ENCODE measurements at places on chromosomes 11 and 22. TPM values are rescaled to one million over a fixed set of nuclear protein-coding genes. Genes with fewer than 3 reads are reported as not detected.

DNA sequence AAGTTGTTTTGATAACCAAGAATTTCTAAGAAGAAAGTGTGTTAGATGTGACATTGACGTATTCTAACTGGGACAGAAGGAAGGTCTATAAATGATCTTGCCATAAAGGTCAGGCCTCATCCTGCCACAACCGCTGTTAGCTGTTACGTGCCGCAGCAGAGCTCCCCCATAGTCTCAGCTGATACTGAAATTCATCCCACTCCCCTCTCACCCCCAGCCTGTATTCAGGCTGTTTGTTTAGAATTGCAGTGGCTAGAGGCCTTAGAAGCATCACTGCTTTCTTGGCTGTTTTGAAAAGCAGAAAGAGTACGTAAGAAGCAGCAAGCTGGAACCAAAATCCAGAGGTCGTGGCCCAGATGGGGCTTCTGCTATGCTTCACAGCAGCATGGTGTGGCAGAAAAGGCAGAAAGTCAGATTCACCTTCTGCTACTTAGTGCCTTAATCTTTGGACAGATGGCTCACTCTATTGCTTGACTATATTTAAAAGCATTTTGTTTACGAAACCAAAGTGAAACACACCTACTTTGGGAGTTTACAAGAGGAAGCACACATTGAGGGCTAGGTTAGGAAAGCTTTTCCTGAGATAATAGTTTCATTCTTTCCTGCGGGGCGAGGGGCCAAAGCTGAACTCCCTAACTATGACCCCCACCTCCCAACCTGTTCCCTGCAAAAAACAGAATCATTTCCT lies 950 bp upstream of the LAYN start:
- DNase-seq = no peak

DNA sequence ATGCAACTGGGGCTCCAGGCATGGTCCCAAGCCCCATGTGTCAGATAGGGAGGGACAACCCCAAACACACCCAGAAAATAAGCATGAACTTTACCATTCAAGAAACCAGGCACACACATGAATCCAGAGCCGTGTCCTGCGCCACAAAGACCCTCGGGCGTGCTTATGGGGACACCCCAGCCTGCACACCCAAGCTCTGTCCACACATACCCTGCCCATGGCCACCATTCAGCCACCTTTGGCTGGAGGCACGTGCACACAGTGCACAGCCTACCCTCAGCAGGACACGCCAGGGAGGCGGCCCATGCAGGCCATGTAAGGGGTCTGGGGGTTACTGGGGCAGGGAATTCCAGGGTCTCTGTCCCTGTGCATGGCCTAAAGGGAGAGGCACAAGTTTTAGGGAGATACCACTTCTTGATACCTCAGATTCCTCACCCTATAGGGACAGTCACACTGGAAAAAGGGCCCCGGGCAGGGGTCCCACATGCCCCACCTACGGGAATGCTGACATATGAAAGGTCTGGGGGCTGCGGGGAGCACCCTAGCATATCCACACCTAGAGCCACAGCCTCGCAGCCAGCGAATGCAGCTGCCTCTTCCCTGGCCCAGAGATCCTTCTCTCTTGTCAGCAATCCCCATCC lies 20.6 kb downstream of the PACSIN2 start:
- no peak for DNase-seq

DNA sequence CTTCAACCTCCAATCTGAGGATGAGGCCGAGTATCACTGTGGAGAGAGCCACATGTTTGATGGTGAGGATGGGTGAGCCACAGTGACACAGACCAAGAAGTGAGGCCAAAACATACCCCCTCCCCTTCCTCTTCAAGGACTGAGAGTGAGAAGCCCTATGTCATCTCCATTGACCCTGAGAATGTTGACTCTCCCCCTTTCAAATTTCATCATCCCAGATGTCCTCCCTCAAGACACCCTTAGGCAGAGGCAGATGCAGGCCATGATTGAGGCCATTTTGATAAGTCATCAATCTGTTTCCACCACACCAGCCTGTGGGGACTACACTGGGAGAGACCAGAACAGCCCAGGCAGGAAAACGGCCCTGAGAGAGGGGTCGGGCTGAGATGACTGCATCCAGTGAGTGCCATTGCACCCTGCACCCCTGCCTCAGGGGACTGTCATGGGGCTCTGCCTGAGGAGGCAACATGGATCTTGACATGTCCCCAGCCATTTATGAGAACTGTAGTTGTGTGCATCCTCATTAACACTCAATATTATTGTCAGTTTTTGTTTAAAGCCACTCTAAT lies 84.2 kb upstream of the IGLL5 start:
- no peak for DNase-seq

DNA sequence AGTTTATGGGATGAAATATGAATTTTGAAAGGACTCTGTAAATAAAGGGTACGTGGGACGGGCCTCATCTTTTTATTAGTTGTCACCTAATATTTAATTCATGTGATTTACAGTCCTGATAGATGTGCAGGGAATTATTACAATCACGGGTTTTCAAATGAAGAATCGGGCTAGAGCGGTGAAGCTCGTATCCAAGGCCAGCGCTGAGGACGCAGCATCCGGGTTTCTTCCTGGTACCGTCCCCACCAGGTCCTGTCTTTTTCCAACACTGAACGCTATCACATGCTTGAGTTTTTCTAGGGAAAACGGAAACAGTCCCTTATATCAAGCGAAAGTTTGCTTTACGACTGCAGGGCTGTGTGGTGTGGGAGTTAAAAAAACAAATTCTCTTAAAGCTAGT lies 787 bp downstream of the SMDT1 start:
- no peak for DNase-seq

DNA sequence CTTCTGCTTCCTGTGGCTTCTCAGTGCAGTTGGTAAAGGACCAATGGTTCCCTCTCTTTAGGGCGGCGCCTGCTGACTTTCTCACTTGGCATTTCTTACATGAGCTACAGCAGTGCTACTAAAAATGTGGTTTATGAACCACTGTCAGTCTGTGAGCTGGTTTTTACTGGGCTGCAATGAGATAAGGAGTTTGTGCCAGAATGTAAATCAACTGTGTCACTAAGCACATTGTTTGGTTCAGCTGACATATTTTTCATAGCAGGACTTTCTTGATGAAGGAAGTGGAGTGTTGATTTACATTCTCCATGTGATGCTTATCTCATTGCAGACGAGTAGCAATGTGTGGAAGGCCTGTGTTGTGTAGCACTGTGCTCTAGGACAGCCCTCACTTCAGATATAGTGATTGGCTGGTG lies 463.3 kb downstream of the SOX6 start:
- DNase-seq = no peak

- no peak for DNase-seq
Measured at GRCh38 chr22:36117053-36117554, 43.5 kb downstream of the APOL3 start.

DNA sequence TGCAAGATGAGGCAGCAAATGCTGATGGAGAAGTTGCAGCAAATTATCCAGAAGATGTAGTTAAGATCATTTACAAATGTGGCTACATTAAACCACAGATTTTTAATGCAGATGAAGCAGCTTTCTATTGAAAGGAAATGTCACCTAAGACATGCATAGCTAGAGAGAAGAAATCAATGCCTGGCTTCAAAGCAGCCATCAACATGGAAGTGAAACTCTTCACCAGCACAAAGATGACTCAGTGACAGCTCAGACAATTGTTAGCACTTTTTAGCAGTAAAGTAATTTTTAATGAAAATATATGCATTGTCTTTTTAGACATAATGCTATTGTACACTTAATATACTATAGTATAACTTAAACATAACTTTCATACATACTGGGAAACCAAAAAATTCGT lies 71.4 kb downstream of the FANCF start:
- no peak for DNase-seq

APOL1 gene
- total RNA-seq = 10.7 TPM

DNA sequence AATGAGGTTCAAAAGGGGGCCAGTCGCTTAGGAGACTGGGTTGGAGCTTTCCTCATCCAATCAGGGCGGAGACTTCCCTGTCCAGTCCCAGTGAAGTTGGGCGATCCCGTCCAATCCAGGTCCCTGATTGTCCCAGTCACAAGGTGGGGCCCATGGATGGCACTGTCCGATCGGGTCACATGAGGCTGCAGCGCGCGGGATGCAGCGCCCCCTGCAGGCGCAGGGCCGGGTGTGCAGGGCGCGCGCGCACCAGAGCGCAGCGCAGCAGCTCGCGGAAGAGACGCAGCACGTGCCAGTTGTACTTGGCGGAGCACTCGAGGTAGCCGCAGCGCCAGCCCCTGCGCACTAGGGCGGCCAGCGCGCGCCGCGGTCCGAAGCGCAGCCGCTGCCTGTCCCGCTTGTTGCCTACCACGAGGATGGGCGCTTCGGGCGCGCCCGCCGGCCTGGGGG lies 2.3 kb downstream of the RASL10A start:
- DNase-seq = no peak

GRCh38 chr11:128172046-128172878 lies 415.1 kb downstream of the ETS1 start:
- DNase-seq = peak; percentile 65

- DNase-seq = no peak
Measured at GRCh38 chr22:40363059-40363458, 7.3 kb upstream of the SGSM3 start.

- DNase-seq = peak; percentile 56
Measured at GRCh38 chr11:62555464-62556107, 9.0 kb upstream of the AHNAK start.

DNA sequence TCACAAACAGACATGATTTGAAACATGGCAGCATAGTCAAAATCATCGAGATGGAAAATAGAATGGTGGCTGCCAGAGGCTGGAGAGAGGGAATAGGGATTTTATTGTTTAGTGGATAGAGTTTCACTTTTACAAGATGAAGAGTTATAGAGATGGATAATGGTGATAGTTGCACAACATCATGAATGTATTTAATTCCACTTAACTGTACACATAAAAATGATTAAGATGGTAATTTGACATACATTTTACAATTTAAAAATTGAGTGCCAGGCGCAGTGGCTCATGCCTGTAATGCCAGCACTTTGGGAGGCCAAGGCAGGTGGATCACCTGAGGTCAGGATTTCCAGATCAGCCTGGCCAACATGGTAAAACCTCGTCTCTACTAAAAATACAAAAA lies 21.2 kb downstream of the TTC28 start:
- DNase-seq = no peak

DNA sequence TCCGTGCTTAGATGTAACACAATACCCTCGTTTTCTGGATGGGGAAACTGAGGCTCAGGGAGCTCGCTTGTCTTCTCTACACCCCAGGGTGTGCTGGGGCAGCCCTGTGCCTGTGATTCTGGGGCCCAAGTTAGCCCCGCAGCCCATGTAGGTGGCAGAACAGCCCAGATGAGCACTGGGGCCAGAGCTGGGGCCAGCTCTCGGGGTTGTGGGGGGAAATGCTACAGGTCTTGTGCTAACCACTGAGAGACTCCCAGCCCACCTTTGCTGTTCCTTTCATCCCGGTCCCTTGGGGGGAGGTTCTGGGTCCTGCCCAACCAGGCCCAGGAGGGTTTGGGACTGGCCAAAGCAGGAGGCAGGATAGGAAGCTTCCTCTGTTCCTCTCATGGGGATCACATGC lies 13.5 kb downstream of the MYEOV start:
- peak; percentile 8 for DNase-seq

GGTLC3 gene
- not detected for total RNA-seq

HIKESHI gene
- total RNA-seq = 33.8 TPM

DNA sequence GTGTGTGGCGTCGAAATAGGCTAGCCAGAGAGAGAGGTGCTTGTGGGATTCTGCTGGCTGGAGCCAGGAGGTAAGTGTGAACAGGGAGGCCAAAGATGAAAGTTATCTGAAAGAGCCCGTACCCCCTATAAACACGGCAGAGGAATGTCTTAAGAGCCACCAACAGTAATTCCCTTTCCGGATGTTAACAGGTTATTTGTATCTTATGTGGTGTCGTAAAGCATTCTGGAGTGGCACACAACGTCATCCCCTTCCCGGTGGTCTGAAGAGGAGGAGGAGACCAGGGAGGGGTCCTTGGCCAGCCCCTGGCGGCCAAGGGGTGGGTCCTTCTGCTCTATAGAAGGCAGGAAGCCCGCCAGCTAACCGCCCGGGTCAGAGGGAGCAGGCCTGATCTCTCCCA lies 39.5 kb downstream of the MACROD1 start:
- DNase-seq = no peak

DNA sequence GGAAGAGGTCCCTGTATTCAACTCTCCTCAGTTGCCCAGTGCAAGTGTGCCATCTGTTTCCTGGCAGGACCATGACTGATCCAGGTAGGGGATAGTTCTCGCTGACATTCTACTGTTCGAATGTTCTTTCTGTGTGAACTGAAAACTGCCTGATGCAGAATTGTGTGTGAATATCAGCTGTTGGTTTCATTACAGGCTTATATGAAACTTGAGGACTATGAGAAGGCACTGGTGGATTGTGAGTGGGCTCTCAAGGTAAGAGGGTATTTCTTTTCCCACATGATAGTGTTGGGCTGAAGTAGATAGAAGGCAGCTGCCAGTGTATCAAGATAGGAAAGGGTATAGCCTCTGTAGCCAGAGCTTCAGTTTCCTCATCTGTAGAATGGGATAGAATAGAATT lies 15.3 kb downstream of the TTC12 start:
- DNase-seq = no peak

DNA sequence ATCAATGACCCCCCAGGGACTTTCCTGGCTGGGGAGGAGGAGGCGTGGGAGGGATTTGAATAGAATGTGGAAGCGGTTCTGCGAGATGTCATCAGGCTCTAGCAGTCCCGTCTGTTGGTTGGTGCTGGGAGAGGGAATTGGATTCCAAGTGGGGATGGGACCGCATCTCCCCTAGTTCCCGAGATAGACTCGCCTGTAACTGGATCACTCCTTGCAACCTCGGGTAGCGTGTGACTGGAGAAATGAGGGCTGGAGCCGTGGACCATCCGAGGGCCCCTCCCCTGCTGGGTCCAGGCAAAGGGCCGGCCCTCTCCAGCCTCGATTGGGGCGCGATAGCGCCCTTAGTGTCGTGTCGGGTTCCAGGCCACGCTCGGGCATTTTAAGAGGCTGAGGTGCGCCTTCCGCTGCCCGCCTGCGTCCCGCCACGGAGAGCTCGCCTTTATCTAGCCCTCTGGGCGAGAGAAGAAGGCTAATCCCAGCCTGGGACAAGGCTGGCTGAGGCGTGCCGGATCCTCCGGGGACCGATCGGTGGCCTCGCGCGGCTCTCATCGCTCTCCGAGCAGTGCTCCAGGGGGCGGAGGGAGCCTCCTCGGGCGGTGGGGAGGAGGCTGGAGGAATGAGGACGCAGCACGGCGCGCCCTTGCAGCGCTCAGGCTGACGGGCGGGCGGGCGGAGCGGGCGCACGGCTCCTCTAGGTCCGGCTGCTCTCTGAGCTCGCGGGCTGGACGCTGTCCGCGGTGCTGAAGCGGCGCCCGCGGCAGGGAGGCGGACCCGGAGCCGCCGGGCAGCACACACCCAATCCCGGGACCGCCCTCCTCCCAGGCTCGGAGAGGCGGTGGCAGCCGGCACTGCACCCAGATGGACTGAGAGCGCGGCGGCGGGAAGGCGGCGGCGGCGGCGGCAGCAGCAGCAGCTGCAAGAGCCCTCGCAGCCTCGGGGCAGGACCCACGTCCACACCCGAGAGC lies 107.8 kb downstream of the OSBP2 start:
- DNase-seq = peak; percentile 32
